ENCODE measurements at places on chromosomes 3 and 15.

- no peak for DNase-seq
Observed at GRCh38 chr3:141942006-141942405, 65.6 kb downstream of the ATP1B3 start.

DNA sequence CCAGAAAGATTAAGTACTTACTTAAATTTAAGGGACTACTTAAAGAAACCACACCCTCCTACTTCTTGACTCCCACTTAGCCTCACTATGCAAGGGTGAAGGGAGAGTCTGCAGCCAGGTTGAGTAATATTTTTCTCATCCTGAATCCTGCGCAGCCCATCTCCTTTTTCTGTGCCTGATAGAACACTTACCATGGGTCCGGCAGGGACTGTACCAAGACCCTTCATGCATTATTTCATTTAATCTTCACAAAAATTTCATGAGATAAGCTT lies 562.6 kb upstream of the CFAP20DC start:
- DNase-seq = no peak

DNA sequence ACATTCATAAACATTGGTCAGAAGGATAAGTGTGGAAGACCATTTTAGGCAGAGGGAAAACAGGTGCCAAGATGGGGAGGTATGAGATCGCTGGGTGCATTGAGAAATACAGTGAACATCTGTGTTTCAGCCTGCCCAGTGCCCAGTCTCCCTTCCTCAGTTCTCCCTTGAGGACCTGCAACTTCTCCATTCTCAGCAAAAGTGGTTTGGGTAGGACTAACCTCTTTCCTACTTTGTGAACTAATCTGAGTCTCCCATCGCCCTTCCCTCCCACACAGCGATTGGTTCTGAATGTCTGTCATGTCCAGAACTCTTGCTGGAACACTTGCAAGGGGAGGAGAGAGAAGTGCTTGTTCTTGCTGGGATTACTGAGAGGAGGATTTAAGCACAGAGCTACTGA lies 10.9 kb upstream of the CCNL1 start:
- DNase-seq = no peak

- no peak for DNase-seq
Observed at GRCh38 chr3:197545101-197545500, 10.7 kb downstream of the BDH1 start.

DNA sequence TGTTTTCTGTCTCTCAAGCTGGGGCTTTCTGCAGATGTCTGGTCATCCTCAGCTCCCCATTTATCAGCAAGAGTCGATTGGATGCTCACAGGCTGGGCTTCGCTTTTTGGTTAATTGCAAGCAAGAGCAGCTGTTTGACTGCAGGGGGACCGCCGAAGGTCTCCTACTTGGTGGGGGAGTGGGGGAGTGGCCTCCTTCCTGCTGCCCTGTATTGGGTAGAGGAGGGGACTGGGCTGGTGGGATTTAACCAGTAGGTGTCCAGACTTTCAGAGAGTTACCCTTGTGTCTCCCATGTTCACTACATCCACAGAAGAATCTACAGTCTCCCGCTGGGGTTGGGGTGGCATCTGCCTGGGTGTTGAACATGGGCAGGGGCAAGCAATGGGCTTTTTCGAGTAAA lies 78.7 kb downstream of the PLXNA1 start:
- no peak for DNase-seq

- no peak for DNase-seq
Observed at GRCh38 chr3:144900366-144900765, 928.7 kb downstream of the DIPK2A start.

All from DMS53 (cell line).